ENCODE measurements at places on chromosomes 1 and 21. TPM values are rescaled to one million over a fixed set of nuclear protein-coding genes. Genes with fewer than 3 reads are reported as not detected.

The CASZ1 gene
- total RNA-seq, result 3.6 TPM

The FBXO2 gene
- total RNA-seq, result not detected

The KCNA2 gene
- not detected for total RNA-seq

The VHLL gene
- total RNA-seq, result not detected

The DFFB gene
- total RNA-seq, result 8.5 TPM

The MRPL24 gene
- 112 TPM for total RNA-seq

The RXFP4 gene
- total RNA-seq, result not detected

The EPHA2 gene
- total RNA-seq, result 145 TPM

The C1orf87 gene
- total RNA-seq, result not detected

The GRIK3 gene
- total RNA-seq, result not detected

The DRAXIN gene
- total RNA-seq, result 0.25 TPM

The MYBPH gene
- total RNA-seq, result not detected

The FAM167B gene
- total RNA-seq, result 20.3 TPM

The UMODL1 gene
- not detected for total RNA-seq

The YOD1 gene
- total RNA-seq, result 5.3 TPM

The EPHB2 gene
- 29.1 TPM for total RNA-seq
